ENCODE measurements at places on chromosomes 12 and 14. TPM values are rescaled to one million over a fixed set of nuclear protein-coding genes. Genes with fewer than 3 reads are reported as not detected.
A peak's percentile ranks its signal among the peaks of the same experiment; 100 is the strongest.

Gene KCNH3
- 5.4 TPM for polyA plus RNA-seq

DNA sequence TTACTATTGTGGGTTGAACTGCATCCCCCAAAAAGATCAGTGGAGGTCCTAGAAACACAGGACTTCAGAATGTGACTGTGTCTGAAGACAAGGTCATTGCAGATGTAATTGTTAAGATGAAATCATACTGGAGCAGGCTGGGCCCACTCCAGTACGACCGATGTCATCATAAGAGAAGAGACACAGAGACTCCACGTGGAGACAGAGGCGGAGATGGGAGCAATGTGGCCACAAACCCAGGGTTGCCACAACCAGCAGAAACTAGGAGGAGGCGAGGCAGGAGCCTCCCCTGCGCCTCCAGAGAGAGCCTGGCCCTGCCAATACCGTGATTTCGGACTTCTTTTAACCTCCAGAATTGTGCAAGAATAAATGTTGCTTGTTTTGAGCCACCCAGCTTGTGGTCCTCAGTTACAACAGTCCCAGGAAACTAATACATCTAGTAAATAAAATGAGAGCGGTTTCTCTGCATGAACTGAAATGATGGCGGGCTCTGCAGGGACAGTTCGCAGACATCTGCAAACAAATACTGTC lies 25.7 kb upstream of the FZD10 start:
- no peak for DNase-seq

GRCh38 chr12:7099290-7099996 lies 7.2 kb upstream of the C1R start:
- DNase-seq = no peak

DNA sequence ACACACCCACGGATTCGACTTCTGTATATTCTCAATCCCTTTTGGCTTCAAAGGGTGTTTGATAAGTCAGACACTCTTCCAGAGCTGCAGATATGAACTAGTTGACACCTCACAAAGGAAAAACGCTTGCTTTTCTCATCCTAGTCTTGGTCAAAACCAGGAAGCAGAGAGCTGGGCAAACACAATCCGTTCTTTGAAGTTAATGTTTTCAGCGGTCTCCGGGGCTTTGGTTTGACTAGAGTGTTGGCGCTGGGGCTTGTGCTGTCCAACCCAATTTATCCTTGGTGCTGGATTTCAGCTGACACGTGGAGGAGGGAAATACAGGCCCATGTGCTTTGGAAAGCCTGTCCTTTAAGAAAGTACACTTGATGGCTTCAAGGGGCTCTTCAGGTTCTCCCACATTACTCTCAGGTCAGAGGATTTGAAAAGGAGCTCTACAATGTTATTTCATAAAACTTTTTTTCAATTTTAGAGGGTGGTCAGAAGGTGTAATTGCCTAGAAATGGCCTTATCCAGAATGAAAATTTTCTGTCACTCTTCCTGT lies 985.8 kb downstream of the VRK1 start:
- no peak for DNase-seq

Gene DHRS2
- polyA plus RNA-seq = 27.7 TPM

DNA sequence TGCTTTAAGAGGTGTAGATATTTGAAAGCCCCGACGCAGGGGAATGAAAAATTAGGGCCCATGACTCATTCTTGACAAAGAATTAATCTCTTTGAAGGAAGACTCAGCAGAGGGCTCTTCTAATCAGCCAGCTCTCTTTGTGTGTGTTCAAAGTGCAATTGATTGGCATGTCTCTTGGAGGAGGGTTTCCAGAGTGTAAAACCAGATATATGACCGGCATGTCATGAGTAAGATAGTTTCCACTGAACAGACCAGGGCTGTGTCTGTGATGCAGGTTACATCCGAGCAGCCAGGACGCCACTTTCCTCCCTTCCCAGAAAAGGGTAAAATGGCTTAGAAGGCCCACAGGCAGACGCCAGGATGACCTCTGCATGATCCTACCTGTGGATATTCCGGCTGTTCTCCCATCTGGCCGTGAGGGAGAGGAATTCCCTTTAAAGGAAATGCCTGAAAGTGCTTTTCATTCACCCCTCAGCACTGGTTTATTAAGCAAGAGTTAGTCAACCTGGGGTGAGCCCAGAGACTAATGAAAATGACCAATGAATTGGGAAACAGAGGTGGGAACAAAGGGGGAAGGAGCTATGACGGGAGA lies 7.2 kb upstream of the KRT75 start:
- DNase-seq = no peak

DNA sequence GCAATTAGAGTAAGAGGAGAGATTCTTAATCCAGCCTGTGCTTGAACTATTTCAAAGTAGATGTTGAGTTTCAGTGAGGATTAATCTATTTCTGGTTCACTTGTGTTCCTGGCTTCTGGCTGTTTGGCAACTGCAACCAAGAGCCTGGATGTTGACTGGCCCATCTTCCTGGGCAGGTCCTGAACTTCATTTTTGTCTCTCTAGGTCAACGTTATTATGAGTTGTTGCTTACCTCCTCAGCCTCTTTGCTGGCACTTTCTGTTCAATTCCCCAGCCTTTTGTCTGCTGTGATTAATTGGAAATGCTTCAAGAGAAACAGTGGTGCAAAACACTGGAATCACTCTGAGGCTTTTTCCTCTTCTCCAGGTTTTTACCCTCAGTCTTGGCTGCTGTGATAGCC lies 56.8 kb downstream of the TMEM132D start:
- DNase-seq = no peak

DNA sequence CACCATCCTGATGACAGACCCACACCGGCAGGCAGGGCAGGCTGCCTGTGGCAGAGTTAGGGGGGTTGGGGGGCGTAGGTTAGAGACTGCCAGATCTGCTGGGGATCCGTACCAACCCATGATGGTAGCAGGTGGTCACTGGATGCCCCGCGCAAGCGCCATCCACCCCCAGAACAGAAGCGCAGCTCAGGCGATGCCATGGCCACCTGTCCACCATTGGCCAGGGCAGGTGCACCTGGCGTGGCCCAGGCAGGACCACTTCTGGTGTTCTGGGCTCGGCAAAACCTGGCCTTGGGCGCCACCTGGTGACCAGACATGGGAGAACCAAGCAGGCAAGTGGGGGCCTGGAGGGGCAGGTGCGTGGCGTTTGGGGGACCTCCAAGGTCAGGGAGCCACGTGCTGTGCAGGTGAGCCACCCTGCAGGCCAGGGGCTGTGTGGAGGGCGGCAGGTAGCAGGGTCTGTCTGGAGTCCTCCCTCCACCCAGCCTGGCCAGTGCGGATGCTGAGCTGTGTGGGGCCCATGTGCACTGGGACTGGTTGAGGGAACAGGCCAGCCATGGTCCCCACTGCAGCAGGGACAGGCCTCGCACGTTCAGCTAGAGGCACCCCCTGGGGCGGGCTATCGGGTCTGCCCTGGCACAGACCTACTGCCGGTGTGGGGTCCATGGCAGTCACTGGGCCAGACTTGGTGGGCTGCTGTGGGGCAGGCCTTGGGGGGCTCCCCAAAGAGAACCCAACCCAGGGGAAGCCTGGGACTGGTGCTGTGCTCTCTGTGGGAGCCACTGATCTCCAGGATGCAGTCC lies 15.6 kb downstream of the BAG5 start:
- peak; percentile 47 for DNase-seq
